EH (cell line): ENCODE measurements at places on chromosomes 5 and 9.

DNA sequence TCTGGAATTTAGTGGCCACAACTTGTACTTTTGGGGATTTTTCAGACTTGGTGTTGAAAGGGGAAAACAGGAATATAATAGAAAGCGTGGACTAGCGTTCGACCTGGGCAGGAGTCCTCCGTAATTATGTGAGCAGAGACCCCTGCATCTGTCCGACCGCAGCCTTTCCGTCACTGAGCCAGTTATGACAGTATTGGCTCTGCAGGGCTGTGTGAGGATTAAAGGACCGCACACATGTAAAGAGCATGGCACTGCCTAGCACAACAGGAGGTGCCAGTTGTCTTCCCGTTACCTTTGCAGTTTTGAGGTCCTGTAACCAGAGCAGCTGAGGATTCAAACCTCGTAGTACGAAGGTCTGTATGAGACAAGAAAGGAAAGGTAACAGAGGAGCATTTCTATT is 1.2 kb downstream of the B4GALT7 start:
- no peak for DNase-seq

DNA sequence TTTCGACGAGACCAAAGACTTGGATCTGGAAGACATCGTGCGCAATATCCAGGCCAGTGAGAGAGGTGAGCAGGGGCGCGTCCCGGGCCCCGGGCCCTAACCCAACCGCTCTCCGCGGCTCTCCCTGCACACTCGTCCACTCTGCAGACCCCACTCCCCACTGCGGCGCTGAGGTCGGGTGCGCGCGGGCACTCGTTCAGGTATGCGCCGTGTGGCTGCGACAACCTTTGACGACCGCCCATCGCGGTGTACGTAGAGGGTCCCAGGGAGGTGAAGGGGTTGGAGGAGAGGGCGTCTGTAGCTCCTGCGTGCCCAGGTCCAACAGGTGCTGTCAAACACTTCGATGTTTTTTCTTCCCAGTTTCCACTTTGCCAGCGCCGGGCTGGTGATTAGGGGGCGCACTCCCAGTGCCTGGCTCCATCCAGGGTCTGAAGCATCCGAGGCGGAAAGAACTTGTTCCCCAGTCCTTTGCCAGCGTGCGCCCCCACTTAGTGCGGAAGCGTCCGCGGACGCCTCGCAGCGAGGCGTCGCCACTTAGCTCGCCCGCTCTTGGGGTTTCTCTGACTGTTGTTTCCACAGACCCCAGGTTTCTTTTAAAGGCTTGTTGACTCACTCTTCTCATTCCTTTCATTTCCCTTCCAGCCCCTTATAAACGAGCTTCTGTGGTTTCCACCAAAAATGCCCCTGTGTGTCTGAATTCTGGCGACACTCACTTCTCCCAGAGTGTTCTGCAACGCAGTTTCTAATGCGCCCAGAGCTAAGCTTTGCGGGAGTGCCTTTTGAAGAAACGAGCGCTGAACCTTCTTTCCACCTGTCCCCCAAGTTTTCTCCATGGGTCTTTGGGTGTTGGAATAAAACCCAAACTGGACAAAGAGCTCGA is 1.6 kb downstream of the NPR3 start:
- DNase-seq = peak; percentile 67

DNA sequence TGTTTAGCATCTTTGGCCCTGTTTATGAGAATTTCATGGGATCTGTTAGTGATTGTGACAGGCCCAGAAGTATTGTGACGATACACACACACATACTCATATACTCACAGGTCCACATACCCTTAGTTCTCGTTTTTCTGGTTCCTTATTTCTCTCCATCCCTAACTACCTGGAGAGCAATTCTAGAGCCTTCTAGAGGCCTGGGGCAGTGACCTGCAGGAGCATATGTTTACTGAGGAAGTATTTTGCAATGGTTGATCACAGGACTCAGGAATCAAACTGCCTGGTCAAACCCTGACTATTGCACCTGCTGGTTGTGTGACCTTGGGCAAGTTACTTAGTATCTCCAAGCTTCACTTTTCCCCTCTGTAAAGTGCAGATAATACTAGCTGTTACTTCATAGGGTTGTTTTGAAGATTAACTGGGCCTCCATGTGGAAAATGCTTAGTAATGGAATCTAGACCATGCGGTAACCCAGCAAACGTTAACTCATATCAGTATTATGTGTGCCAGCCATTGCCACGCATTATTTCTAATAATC is 8.7 kb downstream of the PAPPA start:
- DNase-seq = no peak

- no peak for DNase-seq
Measured at GRCh38 chr5:63032343-63032742, 453.7 kb downstream of the LRRC70 start.

DNA sequence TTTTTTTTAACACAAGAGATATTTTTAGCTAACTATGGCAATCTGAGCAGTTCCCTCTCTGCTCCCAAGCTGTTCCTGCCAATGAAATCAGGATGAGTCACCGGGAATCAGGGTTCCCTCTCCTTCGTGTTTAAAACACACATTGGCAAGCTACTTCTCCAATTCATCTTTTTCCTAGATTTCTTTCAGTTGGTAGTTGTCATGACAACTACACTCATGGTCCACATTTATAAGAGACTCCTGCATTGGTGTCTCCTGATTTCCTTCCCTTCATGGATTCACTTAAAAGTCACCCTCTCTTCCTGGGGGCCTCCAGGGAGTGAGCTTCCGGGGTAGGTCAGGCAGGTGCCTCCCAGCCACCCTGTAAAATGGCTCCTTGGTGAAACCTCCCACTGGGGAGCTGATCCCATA is 72.3 kb upstream of the NIPAL4 start:
- peak; percentile 98 for DNase-seq

DNA sequence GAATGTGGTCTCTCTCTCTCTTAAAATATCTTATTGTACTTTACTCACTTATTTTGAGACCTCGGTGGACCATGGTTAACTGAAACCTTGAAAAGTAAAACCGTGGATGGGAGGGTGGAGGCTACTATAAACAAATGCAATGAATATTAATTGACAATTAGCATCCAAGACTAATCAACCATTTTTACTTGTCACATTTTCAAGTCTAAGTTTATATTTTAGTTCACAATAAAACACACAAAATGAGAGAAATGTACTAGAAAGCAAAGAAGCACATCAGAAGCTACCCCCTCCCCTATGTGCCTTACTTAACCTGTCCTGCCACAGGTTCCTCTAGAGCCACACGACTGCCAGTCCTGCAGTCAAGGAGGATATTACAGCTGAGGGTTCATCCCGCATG is 4.6 kb downstream of the ARL15 start:
- no peak for DNase-seq

- DNase-seq = no peak
Measured at GRCh38 chr5:134825212-134825611, 20.6 kb upstream of the C5orf24 start.

GRCh38 chr9:463455-464171 is 248.9 kb downstream of the DOCK8 start:
- no peak for DNase-seq

DNA sequence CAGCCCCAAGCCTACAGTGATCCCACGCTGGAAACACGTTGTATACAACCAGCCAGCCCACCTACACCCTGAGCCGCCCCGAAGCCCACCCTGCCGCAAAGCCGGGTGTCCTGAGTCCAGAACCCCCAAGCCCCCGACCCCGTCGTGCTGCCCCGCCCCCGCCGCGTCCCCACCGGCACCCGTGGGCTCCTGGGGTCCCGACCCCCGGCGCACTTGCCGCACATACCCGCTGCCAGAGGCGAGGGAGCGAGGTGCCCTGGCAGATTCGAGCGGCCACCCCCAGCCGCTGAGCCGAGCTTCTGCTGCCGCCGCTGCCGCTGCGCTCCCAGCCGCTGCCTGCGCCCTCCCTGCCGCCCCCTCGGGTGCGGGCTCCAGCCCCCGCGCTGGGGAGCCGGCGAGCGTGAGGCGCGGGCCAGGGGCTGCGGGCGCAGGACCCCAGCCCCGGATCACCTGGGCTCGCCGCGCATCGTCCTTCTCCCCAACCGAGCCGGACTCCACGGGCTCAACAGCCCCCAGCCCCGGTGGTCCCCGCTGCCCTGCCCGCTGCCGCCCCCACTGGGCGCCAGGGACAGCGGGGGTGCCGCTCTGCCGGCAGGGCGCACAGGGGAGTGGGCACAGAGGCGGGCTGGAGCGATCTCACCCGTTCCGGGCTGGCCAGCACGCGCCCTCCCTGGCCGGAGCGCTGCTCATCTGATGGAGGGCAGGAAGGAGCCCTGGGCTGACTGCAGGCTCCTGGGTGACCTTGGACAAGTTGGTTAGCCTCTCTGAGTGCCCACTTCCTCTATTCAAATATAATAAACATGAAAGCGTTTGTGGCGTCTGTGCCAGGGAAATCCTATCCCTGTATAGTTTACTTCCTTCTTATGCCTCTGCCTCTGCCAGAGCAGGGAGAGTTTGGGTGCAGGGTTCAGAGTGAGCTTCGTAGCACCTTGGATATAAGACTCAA is at the start of gene HTR4:
Gene HTR4 (minus strand): TSS at position 692 of the 946 bp plus-strand sequence. CDS start 17,513 bp downstream, outside the sequence.
- no peak for DNase-seq

DNA sequence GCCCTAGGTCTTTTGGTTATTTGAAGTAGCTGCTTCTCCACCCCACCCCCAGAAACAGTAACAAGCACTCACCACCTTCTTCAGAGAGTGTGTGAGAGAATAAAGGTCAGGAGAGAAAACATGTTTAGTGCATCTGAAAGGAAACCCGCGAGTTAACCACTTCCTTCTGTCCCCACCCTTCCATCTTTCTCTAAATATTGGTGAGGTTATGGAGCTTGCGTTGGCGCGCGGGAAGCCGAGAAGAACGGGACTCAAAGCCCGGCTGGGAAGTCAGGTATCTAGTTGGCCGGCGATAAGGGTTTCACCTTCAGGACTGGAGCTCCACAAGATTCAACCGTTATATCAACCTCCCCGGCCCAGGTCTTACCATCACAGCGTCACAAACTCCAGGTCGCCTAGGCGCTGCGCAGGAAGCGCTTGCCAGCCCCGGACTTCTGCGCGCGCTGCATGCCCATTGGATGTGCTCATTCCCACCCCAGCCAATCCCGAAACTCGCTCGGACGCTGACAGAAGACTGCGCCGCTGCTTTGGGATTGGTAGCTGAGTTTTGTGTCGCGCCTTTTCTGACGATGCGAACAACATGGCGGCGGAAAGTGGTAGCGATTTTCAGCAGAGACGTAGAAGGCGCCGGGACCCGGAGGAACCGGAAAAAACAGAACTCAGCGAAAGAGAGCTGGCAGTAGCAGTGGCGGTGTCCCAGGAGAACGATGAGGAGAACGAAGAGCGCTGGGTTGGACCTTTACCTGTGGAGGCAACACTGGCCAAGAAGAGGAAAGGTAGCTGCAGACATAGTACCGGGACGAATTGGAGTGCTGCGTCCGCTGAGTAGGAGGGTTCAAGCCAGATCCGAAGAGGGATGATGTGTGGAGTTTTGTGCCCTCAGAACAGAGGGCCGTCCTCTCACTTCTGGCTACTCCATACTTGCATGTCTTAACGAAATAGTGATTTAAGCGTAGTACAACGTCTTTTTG is at the start of the genes CENPK and PPWD1:
Gene CENPK (minus strand): TSS at position 438 of the 971 bp plus-strand sequence. CDS start 8,261 bp downstream, outside the sequence.
Gene PPWD1 (plus strand): TSS at position 566 of the 971 bp plus-strand sequence. CDS start 15 bp downstream, at position 581.
- peak; percentile 96 for DNase-seq

- DNase-seq = peak; percentile 40
Measured at GRCh38 chr5:33023649-33024048, 312.5 kb downstream of the NPR3 start.

DNA sequence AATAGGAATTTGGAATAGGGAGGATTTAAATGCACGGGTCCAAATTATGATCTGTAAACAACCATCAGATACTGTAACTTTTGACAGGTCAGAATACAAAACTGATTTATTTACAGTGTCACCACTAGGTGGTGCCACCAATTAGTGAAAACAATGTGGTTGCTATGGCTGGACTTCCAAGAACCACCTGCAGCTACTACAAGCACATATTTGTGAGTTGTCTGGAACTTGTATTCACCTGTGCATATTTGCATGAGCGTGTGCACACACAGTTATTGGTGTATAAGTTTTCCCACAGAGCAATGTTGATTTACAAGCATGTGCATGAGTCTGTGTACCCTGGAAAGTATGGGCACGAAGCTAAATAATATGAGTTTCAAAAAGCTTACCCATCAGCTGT is 3.0 kb upstream of the HRCT1 start:
- peak; percentile 65 for DNase-seq

DNA sequence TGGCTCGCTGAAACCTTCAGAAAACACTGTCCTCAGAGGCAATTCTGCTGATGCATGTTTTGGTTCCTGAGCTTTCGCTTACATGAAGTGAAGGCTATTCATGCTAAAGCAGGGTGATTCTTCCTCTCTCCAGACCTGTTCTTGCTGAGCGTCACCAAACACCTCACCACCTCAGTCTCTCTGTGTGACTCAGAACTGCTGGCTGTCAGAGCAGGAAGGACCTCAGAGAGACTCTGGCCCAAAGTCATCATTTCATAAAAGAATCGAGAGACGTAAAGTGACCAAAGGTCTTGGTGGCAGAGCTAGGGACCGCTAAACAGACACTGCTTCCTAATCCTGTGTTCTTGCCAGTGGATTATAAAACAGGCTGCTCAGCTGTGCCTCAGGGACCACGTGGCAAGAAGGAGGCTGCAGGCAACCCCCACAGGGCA is 73.8 kb downstream of the LHFPL2 start:
- peak; percentile 51 for DNase-seq

DNA sequence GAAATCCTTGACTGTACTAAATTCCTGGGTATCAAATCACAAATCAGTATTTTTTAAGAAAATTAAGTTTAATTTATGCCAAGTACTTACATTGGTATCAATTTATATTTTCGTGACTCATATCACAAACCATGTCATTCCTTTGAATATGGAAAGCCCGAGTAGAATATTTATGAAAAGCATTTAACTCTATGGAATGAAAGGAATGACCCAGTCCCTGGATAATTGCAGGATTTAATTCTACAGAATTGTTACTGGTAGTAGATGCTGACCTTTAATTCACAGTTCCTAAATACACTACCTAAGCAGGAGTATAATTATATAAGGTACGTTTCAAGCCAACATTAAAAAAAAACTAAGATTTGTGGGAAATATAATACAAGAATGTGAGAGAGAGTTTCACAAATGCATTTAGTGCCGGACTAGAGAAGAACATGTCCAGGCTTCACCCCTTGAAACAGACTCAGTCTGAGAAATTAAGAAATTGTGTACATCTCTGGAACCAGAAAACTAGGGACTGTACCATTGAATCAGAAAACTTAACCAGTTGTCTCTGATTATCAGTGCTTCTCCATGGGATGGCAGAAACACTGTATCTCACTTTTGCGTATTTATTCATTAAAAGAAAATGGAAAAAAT is 28.5 kb upstream of the PLPPR1 start:
- DNase-seq = no peak

DNA sequence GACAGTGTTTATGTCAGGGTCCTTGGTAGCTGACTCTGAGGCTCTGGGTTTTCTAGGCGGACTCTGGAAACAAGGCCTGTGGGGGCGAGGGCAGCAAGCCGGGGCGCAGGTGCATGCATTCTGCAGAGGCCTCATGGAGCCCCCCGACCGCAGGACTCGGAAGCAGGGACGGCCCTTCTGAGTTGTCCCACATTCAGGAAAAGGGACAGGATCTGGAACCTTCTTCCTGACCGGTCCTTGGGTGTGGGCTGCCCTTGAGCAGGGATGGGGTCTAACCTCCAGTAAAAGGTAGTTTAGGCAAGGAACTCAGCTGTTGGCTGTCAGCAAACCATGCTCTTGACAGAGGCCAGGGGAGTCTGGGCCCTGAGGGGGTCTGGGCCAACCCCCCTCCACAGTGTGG is 7.4 kb upstream of the COL5A1 start:
- DNase-seq = no peak
